ENCODE measurements at places on chromosomes 12 and 14. TPM values are rescaled to one million over a fixed set of nuclear protein-coding genes. Genes with fewer than 3 reads are reported as not detected.

The RERG gene
- total RNA-seq: not detected

DNA sequence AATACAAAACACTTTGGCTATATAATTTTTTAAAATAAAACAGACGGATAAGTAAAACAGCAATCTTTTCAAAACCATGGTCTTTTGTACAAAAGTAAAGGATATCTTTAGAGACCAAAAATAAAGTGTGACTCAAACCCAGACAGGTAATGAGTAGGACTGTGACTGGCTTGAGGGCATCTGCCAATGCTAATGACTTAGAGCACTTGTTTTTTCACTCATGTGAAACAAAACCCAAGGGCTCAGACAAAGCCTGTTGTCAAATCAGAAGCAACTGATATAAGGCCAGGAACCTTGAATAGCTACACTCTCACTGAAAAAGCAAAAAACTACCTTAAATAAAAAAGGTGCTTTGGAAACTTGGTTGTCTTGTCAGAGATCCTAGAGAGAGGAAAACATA, 357.4 kb downstream of the TMEM117 start:
- H3K4me3 ChIP-seq: no peak overlapping the region
- H3K27me3 ChIP-seq: no peaks in the 10 kb centered on the region
- DNase-seq: no peak
- H3K27ac ChIP-seq: no peak overlapping the region

- peaks cover 4% of the 10 kb centered on the region for H3K4me1 ChIP-seq
- H3K27ac ChIP-seq: no peak overlapping the region
- no peak for DNase-seq
- no peaks in the 10 kb centered on the region for H3K27me3 ChIP-seq
Measured at GRCh38 chr12:108683906-108684556, 47.3 kb downstream of the CORO1C start.

GRCh38 chr12:80187660-80188090, 88.3 kb downstream of the OTOGL start:
- H3K4me1 ChIP-seq: peaks cover 12% of the 10 kb centered on the region
- H3K27ac ChIP-seq: no peak overlapping the region
- no peak for DNase-seq
- H3K36me3 ChIP-seq: no peaks in the 10 kb centered on the region

- no peaks in the 10 kb centered on the region for H3K27me3 ChIP-seq
- H3K36me3 ChIP-seq: no peaks in the 10 kb centered on the region
- H3K4me1 ChIP-seq: peaks cover 13% of the 10 kb centered on the region
- H3K27ac ChIP-seq: no peak overlapping the region
Measured at GRCh38 chr14:94483729-94484275, 7.8 kb upstream of the SERPINA9 start.

DNA sequence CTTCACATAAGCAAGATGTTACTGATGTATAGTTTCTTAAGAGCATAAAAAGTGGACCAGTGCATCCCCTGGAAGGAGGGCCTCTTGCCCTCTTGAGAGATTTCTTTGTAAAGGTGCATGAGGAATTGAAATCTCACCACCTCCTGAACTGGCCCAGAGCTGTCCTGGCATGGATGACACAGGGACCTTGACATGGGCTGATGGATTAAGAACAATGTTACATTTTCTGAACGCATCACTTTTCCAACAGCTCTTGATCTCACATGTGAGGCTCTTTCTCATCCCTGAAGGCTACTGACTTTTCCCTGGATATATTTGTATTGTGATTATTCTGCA, 360.4 kb downstream of the RGS6 start:
- DNase-seq: no peak
- H3K4me3 ChIP-seq: no peak overlapping the region
- no peak overlapping the region for H3K27ac ChIP-seq
- H3K4me1 ChIP-seq: no peaks in the 10 kb centered on the region

DNA sequence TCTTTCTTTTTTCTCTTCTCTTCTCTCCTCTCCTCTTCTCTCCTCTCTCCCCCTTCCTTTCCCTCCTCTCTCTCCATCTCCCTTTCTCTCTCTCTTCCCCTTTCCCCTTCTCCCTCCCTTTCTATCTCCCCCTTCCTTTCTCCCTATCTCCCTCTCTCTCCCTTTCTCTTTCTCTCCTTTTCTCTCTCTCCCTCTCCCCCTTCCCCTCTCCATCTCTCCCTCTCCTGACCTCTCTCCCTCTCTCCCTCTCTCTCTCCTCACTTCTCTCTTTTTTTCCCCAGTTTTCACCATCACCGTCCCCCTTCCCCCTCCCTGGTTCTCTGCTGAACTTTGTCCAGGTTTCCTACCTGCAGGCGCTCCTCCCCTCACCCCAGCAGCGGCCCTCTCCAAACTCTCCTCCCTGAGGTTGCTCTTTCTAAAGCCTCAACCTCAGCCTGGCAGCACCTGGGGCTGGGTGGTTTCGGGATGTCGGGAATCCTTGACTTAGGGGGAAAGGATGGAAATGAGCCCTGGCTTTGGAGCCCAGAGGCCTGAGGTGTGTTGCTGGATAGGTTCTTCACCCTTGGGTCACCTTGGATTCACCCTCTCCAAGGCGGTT, 14.7 kb upstream of the TBX3 start:
- H3K27me3 ChIP-seq: peaks cover 38% of the 10 kb centered on the region
- 0 out of 2 replicates have a peak, but pooled peaks cover under 1% of the 10 kb centered on the region for H3K4me1 ChIP-seq
- no peaks in the 10 kb centered on the region for H3K36me3 ChIP-seq
- DNase-seq: no peak

- DNase-seq: no peak
- no peaks in the 10 kb centered on the region for H3K4me1 ChIP-seq
- no peak overlapping the region for H3K27ac ChIP-seq
- no peak overlapping the region for H3K4me3 ChIP-seq
- H3K27me3 ChIP-seq: no peaks in the 10 kb centered on the region
Measured at GRCh38 chr12:131965073-131965472, 15.3 kb downstream of the EP400 start.

DNA sequence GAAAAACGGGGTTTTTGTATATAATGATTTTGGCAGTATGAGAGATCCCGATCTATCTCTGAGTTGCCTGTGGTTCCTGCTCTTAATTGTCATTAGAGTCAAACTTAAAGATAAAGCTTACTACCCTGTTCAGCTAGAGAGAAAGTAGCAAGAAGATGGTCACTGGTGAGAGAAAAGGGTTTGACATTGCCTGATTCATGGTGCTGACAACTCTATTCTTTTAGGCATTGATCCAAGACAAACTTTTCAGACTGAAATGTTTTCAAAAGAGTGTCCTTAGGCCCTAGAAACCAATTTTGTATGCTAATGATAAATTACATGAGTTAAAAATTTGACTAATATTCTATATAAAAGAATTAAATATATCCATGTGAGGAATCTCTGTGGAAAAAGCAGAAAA, 35.1 kb downstream of the PELI2 start:
- no peaks in the 10 kb centered on the region for H3K36me3 ChIP-seq
- no peak for DNase-seq
- no peak overlapping the region for H3K4me3 ChIP-seq
- H3K27me3 ChIP-seq: peaks cover 34% of the 10 kb centered on the region
- no peak overlapping the region for H3K27ac ChIP-seq

The KERA gene
- not detected for total RNA-seq

GRCh38 chr14:101102875-101103274, 199.4 kb upstream of the RTL1 start:
- no peaks in the 10 kb centered on the region for H3K27me3 ChIP-seq
- H3K27ac ChIP-seq: no peak overlapping the region
- no peak overlapping the region for H3K4me3 ChIP-seq

The PLEKHD1 gene
- total RNA-seq: 1.2 TPM

DNA sequence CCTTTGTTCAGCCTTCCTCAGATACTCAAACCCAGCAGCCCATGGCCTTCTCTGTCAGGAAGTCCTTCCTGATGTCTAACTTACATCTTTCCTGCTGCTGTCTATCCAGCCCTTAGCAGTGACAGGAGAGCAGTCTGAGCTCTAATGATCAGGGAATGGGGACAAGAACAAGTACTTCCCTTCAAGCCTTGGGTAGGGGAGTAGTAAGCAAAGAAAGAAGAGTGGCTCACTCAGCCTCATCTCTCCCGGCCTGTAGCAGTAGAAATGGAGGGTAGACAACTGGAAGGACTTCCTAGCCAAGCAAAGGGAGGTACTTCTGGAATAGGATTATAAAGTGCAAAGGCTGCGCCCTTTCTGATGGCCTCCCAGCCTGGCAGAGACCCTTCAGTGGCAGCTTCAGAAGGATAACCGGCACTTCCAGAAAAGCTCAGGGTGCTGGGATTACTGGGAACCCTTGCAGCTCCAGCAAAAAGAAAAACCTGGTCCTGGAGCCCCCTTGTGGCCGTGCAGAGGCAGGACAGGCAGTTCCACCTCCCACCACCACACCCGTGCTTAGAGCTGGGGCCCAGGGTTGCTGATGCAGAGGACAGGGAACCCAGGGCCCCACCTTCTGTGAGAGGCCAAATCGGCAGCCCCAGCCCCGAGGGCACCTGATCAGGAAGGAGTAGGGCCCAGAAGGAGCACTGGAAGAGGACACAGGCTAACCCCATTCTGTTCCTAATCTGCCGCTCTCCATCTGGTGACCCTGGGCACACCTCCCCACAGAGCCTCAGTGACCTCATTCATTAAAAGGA, 12.4 kb upstream of the SMUG1 start:
- H3K27ac ChIP-seq: no peak overlapping the region
- no peaks in the 10 kb centered on the region for H3K36me3 ChIP-seq
- H3K27me3 ChIP-seq: no peaks in the 10 kb centered on the region
- H3K4me3 ChIP-seq: no peak overlapping the region
- H3K4me1 ChIP-seq: peaks cover 9% of the 10 kb centered on the region

DNA sequence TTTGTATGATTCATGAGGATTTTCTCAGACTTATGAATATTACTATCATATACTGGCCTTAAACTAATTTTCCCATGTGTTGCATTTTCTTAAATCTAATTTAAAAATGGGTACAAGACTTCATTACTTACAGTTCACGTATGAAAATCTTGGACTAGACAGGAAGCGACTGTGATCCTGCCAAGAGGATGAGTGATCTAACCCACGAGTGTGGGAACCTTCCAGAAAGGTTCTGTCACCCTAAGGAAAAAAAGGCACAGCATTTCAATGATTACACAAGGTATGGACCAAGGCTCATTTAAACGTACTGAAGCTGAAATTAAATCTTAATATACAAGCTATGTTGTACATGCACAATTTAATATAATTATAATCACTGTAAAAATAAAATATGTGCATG, 293.5 kb upstream of the DIO2 start:
- DNase-seq: no peak
- no peaks in the 10 kb centered on the region for H3K36me3 ChIP-seq
- no peak overlapping the region for H3K4me3 ChIP-seq
- H3K4me1 ChIP-seq: no peaks in the 10 kb centered on the region

GRCh38 chr14:75141967-75142366, 15.1 kb upstream of the NEK9 start:
- no peak for DNase-seq
- no peaks in the 10 kb centered on the region for H3K27me3 ChIP-seq

The ASB2 gene
- not detected for total RNA-seq

The RND1 gene
- 2.0 TPM for total RNA-seq

GRCh38 chr14:103016071-103016470, 41.3 kb downstream of the CDC42BPB start:
- H3K27ac ChIP-seq: no peak overlapping the region
- no peaks in the 10 kb centered on the region for H3K27me3 ChIP-seq
- no peaks in the 10 kb centered on the region for H3K36me3 ChIP-seq
- H3K4me3 ChIP-seq: no peak overlapping the region

GRCh38 chr12:25197608-25198007, 2.6 kb downstream of the ETFRF1 start:
- no peak overlapping the region for H3K27ac ChIP-seq
- peaks cover 14% of the 10 kb centered on the region for H3K4me1 ChIP-seq
- no peak for DNase-seq

DNA sequence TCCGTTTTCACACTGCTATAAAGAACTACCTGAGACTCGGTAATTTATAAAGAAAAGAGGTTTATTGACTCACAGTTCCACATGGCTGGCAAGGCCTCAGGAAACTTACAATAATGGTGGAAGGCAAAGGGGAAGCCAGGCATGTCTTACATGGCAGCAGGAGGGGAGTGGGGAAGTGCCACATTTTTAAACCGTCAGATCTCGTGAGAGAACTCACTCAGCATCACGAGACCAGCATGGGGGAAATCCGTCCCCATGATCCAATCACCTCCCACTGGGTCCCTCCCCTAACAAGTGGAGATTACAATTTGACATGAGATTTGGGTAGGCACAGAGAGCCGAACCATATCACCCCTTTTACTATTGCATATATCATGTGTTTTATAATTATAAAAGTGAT, 2.0 kb upstream of the PIGH start:
- H3K27ac ChIP-seq: no peak overlapping the region
- H3K4me3 ChIP-seq: no peak overlapping the region
- no peaks in the 10 kb centered on the region for H3K36me3 ChIP-seq
- no peak for DNase-seq
- peaks cover 16% of the 10 kb centered on the region for H3K4me1 ChIP-seq

The BCL11B gene
- total RNA-seq: 1.1 TPM

The LRRC10 gene
- total RNA-seq: not detected

The FGF23 gene
- not detected for total RNA-seq

DNA sequence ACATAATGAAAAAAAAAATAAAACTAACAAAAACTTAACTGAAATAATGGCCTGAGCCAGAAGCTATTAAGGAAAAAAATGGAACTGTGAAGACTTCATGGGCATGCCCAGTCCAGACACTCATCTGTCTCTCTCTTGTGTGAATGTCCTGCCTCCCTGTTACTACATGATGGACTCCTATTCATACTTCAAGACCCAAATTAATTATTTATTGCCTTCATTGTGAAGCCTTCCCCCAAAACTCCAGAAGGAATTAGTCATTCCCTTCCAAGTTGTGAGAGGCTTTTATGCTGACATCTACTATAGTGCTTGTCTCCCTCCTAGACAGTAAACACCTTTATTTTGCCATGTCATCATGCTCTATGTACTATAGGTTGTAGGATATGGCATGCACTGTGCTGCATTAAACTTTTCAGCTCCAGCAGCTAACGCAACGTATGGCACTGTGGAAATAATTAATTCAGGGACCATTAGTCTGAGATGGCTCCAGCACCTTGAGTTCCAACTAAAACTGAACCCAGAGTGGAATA, 25.0 kb upstream of the C12orf42 start:
- no peak overlapping the region for H3K4me3 ChIP-seq
- no peaks in the 10 kb centered on the region for H3K36me3 ChIP-seq
- no peaks in the 10 kb centered on the region for H3K27me3 ChIP-seq
- DNase-seq: no peak
- no peaks in the 10 kb centered on the region for H3K4me1 ChIP-seq
- no peak overlapping the region for H3K27ac ChIP-seq

GRCh38 chr14:85634205-85634604, 104.3 kb downstream of the FLRT2 start:
- H3K27me3 ChIP-seq: no peaks in the 10 kb centered on the region
- H3K4me3 ChIP-seq: no peak overlapping the region
- no peaks in the 10 kb centered on the region for H3K36me3 ChIP-seq
- no peaks in the 10 kb centered on the region for H3K4me1 ChIP-seq
- no peak overlapping the region for H3K27ac ChIP-seq
- no peak for DNase-seq

DNA sequence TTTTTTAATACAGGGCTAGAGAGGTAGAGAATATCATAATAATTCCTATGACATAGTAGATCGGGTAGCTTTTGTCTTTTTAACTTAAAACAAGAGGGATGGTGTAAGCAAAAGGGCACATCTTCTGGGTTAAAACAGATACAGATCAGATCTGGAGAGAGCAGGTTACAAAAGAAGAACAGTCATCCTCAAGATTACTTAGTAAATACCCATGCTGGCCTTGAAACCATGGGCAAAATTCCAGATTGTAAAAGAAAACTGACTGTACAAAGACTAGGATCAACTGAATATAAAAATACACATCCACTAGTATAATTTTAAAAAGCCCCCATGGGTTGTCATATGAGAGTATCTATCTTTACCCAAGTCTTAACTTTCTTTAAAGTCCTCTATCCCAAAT, 76.7 kb downstream of the MED13L start:
- no peak overlapping the region for H3K4me3 ChIP-seq
- H3K4me1 ChIP-seq: no peaks in the 10 kb centered on the region
- H3K27ac ChIP-seq: no peak overlapping the region
- no peak for DNase-seq
